ENCODE measurements at places on chromosomes 12 and 14.
A peak's percentile ranks its signal among the peaks of the same experiment; 100 is the strongest.

DNA sequence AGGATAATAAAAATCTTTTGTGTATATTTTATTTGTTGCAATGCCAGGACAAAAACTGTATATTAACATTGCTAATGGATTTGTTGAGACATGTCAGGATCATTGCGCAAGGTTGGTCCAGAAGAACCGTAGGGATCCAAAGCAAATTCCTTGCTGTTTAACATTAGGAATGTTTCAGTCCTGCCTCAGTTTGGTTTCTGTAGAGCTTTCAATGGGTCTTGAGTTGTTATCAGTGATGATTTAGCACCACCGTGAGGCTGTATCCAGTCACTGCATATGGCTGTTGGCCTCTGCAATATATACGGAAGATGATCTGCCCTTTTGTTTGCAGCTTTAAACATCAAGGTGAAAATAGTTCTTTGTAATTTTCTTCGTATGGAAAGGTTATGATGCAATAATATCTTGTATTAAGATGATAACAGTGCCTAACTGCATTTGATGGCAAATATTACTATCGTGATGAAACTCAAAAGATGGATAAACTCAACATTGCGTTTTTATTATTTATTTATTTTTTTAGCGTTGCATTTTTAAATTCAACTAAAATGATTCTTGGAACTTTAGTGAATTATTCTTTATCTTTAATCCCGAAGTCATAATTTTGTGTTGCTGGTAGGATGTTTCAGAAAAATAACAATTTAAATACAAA lies 231.2 kb downstream of the AKAP6 start:
- peak; percentile 93 for DNase-seq

- DNase-seq = no peak
Observed at GRCh38 chr12:124668602-124669001, 101.2 kb upstream of the NCOR2 start.

DNA sequence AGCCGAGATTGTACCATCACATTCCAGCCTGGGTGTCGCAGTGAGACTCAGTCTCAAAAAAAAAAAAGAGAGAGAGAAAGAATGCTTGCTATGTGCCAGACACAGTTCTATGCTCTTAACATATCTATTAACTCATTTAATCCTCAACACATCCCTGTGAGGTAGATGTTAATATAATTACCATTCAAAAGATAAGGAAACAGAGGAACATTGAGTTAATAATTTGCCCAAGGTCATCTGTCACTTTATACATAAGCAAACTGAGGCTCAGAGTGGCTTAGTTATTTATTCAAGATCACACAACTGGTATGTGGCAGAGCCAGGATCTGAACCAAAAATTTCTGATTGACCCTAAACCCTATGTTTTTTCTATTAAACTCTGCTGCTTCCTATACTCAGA lies 116.1 kb upstream of the BCAT1 start:
- DNase-seq = no peak

GRCh38 chr12:132204793-132205270 lies 60.6 kb downstream of the NOC4L start:
- DNase-seq = no peak

GRCh38 chr12:48943221-48943620 lies 14.1 kb downstream of the ARF3 start:
- peak; percentile 33 for DNase-seq

DNA sequence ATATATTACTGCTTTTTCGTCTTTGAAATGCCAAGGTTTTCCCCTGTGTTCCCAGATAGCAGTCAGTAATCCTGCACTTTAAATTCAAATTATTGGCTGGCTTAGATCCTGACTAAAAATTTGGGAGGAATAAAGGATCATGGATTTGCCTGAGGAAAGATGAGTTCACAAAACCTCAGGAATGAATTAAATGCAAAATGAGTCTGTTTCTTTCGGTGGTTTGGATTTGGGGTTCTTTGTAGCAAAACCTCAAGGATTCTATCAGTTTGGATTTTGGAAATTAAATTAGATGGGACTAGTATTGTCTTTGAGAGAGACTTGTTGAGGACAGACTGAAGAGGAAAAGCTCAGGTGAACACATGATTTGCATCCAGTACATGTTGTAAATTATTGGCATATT lies 36.1 kb downstream of the PPFIBP1 start:
- no peak for DNase-seq

- DNase-seq = peak; percentile 75
Observed at GRCh38 chr12:26651566-26652188, 181.3 kb downstream of the ITPR2 start.

DNA sequence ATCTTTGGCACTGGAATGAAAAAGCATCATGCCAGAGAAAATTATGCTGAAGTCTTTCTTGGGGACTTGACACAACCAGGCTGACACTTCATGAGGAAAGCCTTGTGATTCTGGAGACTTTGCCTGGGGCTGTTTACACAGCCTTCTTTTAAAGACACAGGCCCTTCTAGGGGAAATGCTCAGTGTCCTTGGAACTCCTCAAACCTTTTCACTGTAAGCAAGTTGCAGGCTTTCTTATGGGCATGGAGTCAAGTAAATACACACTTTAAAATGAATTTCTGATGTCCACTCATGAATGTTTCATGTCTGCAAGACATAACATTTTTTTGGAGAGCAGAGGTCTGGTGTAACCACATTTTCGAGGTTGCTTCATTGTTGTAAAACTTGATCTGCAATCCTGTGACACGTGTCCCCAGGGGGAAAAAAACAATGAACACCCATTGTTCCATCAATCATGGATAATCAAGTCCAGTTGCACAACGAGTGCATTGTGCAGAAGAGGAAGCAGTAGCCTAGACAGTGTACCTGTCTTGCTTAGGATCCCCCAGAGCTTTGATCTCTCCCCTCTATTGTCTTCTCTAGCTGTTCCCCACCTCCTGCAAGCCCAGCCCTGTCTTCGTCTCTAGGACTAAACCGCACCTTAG lies 155.1 kb upstream of the PRICKLE1 start:
- no peak for DNase-seq

DNA sequence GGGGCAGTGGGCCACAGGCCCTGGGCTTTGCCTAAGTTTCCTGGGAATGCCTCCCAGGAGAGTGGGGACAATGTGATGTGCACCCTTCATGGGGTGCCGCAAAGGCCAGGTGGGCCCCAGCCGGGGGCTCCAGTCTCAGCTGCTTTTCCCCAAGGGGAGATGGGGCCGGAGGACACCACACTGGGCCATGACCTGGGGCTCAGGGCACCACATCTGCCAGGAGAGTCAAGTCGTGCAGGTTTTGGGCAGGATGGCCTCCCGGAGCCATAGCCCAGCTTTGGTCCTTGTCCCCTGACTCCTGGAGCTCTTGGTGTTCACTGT lies 12.2 kb downstream of the HIP1R start:
- DNase-seq = no peak

GRCh38 chr12:27790179-27790578 lies 10.1 kb upstream of the MANSC4 start:
- no peak for DNase-seq

DNA sequence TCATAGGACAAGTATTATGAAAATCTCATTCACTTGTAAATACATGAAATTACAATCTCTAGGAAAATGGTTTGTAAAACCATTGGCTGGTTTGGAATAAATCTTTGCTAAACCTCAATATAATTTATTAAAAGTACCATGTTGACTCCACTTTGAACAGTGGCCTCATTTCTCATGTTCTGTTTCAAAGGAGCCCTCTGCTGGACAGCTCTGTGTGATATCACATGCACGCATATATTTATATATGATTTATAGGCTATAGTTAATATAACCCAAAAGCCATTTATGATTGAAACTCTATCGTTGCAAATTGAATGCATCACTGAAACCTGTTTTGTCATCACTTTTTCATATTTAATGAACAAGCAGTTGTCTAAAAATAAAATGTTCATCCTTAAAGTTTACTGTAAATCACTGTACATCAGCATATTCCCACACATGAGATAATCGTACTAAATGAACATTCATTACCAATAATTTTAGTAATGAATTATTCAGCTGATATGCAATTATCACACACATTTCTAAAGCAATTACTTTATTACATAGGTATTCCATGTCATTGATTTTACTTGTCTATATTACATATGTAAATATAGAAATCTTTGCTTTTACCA lies 493.8 kb downstream of the NPAS3 start:
- no peak for DNase-seq

GRCh38 chr12:106517314-106517713 lies 65.5 kb upstream of the RFX4 start:
- no peak for DNase-seq

- DNase-seq = no peak
Observed at GRCh38 chr14:57057803-57058202, 210.9 kb downstream of the EXOC5 start.

- DNase-seq = no peak
Observed at GRCh38 chr12:62627181-62627580, 160.6 kb downstream of the MON2 start.

GRCh38 chr14:69879175-69880043 lies at the start of gene SMOC1:
TSS of gene SMOC1 (plus strand) at chr14:69879416. CDS start at chr14:69879679, 263 bp downstream.
- peak; percentile 70 for DNase-seq

DNA sequence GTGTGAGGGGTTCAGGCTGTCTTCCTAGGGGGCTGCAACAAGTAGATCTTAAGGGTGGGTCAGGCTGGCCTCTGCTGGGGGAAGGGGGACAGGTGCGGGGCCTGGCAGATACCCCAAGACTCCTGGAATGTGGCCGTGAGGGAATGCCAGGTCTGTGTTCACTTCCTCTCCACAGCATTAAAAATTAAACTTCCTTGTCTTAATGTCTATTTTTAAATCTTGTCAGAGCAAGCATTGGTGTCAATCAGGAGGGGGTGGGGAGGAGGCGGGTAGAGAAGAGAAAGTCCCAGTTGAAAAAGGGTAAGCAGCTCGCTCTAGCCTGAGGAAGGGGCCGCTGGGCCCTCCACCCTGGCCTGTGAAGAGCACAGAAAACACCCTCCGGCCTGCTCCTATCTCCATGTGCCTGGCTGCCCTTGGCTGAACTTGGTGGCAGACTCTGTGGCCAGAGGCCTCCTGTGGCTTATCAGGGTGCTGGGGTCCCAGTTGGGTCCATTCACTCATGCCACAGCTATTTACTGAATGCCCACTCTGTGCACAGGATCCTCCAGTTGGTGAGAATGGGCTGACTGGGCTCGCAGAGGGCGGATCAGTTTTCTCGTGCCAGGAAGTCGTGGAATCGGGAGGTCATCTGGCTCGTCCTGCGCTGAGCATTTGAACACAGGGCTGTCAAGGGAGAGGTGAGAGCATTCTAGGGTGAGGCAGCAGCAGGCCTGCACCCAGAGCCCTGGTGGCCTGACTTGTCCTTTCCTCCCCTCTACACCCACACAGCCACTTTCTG lies 128.8 kb downstream of the TSPAN9 start:
- DNase-seq = no peak

- DNase-seq = no peak
Observed at GRCh38 chr12:13126494-13126893, 23.0 kb upstream of the GSG1 start.

GRCh38 chr14:83485591-83485990 lies 1951.9 kb upstream of the SEL1L start:
- no peak for DNase-seq

- no peak for DNase-seq
Observed at GRCh38 chr12:108826807-108827721, 30.3 kb downstream of the SSH1 start.
